ENCODE measurements at places on chromosomes 12 and 14. TPM values are rescaled to one million over a fixed set of nuclear protein-coding genes. Genes with fewer than 3 reads are reported as not detected.

The GARIN6 gene
- not detected for total RNA-seq

The PWP1 gene
- total RNA-seq = 95.7 TPM

The ARMH4 gene
- total RNA-seq = 0.34 TPM

The NRL gene
- total RNA-seq = 1.0 TPM

The REP15 gene
- 0.60 TPM for total RNA-seq
